WERI-Rb-1 (cell line): ENCODE measurements at places on chromosomes 4 and X.

- no peak for DNase-seq
Measured at GRCh38 chr4:127829014-127829413, 46.9 kb downstream of the HSPA4L start.

GRCh38 chrX:71482228-71482958, 50.5 kb upstream of the OGT start:
- no peak for DNase-seq

DNA sequence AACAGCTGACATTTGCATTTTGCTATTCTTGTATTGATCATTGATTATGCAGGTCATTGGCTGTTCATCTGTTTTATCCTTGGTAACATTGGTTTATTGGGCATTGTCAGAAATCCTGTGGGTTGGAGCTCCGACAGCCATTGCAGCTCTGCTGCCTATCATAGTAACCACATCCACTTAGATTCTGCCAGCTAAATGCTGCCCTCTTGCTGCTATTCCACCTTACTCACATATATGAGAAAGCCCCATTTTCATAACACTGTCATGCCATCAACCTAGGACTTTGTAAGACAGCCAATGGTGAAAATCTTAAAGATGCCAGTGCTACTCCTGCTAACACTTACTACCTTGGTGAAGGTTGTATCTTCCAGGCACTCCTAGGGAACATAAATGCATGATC, 187.3 kb upstream of the CXCL13 start:
- DNase-seq, result no peak

DNA sequence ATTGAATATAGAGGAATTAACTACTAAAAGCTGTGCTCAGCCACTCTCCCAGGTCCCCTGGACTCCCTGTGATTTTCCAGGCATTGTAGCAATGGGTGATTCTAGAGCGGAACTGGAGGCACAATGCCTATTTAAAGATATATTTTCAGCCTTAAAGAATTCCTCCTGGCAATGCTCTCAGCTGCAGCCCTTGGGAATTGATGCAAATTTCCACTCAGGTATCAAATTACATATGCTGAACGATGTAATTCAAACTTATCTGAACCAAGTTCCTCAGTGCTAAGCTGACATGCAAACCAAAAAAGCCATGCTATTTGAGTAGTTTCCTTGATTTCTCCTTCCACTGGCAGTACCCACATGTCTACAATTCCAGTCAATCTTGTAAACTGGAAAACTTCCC, 86.3 kb upstream of the GABRA3 start:
- DNase-seq, result no peak

DNA sequence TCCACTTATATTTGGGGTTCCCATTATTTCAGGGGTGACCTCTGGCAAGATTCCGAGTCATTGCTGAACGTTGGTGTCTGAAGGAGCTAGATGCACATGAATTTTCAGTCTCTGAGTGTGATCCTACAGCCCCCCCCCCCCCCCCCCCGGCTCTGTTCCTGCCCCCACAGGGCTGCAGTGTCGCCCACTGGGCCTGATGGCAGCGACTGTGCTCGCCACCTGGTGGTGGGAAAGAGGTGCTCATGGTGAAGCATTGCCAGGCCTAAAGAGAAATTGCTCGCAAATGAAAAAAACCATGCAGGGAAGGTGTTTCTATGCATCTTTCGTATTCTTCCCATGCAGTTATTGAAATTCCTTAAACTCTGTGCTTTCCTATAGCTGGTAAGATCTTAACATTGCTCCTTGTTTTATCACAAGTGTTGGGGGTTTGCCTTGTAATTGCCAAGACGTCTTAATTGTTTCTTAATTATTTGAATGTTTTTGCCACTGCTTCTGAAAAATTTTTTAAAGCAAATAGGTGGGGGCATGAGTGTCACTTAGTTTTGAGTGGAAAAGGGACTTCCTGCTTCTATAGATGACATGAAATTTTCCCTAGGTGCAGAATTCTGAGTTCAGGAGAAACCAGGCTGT, 63.2 kb downstream of the CLDN22 start:
- peak; percentile 71 for DNase-seq

DNA sequence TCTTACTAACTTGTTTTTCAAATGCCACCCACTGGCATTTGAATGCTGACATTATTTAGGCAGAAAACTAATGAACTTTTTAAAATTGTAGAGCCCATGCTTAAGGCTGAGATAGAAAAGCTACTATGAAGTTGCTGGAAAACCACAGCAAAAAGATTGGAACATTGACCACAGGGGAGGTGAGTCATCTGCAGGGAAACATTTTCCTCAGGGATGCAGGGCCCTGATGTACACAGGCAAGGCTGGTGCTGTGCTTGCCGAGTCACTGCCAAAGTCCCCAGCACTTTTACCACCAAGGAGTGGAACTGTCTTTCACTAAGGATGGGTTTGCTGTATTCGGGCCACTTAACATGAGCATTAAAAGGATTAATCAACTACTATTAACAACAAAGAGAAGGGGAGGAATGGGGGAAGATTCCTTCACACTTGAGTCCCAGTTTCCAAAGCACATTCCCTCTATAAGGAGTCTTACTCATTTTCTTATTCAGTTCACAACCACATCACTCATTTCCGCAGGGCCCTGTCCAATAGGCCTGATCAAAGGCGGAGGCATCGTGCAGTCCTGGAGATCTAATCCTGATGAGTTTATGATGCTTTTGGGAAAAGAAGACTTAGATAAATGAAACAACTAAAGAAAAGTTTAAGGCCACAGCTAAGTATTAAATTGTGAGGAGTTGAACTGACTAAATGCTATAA, 202.9 kb upstream of the NPY2R start:
- no peak for DNase-seq

GRCh38 chr4:40183615-40184411, 13.0 kb upstream of the RHOH start:
- DNase-seq, result no peak

DNA sequence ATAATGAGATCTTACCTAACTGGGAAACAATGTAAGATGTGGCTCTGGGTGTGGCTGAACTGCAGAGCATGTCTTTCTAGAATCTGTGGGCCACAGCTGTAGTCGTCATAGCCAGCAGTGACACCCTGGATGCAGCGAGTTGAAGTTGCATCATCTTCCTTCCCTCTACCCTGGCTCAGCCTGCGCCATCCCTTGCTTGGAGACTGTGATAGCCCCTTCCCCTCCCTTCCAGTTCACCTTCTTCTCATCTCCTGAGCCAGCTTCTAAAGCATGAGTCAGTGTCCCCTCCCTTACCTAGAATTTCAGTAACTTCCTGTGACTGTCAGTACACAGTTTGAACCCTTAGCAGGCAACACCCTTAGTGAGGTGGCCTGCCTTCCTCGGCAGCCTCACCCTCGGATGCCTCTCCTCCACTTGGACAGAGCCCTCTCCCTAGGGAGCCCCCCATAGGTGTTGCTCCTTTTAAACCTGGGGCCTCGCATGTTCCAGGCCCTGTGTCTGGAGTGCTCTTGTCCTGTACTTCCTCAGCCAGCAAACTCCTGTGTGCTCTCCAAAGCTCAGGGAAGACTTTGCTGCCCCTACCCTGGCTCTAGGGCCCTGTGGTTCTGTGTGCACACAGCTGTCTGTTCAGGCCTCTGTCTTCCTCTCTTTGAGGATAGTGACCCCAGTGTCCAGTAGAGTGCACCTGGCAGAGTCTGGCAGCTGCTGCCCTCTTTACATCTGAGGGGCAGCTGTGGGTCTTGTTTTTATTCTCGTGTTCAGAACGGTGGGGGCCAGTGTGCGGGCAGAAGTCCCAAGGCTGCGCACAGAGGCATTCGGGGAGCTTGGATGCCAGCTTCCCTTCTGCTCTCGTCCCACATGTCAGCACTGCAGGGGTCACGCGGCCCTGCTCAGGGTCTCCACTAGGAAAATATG, 43.7 kb upstream of the TADA2B start:
- DNase-seq, result no peak

GRCh38 chrX:67724359-67725110, 180.7 kb downstream of the AR start:
- DNase-seq, result no peak
